ENCODE measurements at places on chromosomes 2 and 18. TPM values are rescaled to one million over a fixed set of nuclear protein-coding genes. Genes with fewer than 3 reads are reported as not detected.

The GREB1 gene
- total RNA-seq, result 8.6 TPM

The CDCA7 gene
- 1.0 TPM for total RNA-seq

The POTEF gene
- 0.24 TPM for total RNA-seq

- DNase-seq, result no peak
- no peaks in the 10 kb centered on the region for H3K27me3 ChIP-seq
- no peaks in the 10 kb centered on the region for H3K4me1 ChIP-seq
- no peaks in the 10 kb centered on the region for H3K36me3 ChIP-seq
- H3K27ac ChIP-seq, result no peak overlapping the region
- H3K4me3 ChIP-seq, result no peak overlapping the region
Observed at GRCh38 chr18:50726960-50727589, 92.7 kb downstream of the MRO start.

GRCh38 chr2:222851956-222852617, 8.7 kb upstream of the ACSL3 start:
- H3K4me3 ChIP-seq, result no peak overlapping the region
- DNase-seq, result no peak
- no peak overlapping the region for H3K27ac ChIP-seq
- H3K4me1 ChIP-seq, result no peaks in the 10 kb centered on the region

GRCh38 chr2:86254576-86255538, 55.6 kb downstream of the MRPL35 start:
- H3K4me3 ChIP-seq, result no peak overlapping the region
- H3K4me1 ChIP-seq, result no peaks in the 10 kb centered on the region
- H3K27ac ChIP-seq, result peak overlapping the region; percentile 23
- DNase-seq, result no peak
- no peaks in the 10 kb centered on the region for H3K36me3 ChIP-seq

- H3K27ac ChIP-seq, result no peak overlapping the region
- H3K4me1 ChIP-seq, result no peaks in the 10 kb centered on the region
- no peak overlapping the region for H3K4me3 ChIP-seq
- DNase-seq, result no peak
- H3K36me3 ChIP-seq, result peaks cover 5% of the 10 kb centered on the region
- H3K27me3 ChIP-seq, result no peaks in the 10 kb centered on the region
Observed at GRCh38 chr2:165886487-165887146, 67.0 kb downstream of the TTC21B start.

DNA sequence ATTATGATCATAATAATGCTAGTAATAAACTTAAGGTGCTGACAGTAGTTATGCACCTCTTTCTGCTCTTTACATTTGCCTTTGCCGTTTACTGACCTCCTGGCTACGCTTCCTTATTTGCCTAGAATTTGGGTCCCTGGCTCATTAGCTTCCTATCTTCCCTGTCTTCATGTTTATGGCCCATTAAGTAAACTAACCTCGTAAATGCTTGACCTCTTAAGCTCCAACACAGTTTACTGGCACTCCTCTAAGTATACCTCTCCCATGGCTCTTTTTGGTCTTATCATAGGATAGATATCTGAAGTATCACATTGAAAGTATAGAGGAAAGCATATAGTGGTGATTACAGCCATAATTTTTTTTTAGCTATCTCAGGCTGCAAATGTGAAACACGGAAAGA, 657.3 kb upstream of the SLC39A10 start:
- H3K27ac ChIP-seq, result no peak overlapping the region
- H3K4me1 ChIP-seq, result no peaks in the 10 kb centered on the region
- no peaks in the 10 kb centered on the region for H3K27me3 ChIP-seq

DNA sequence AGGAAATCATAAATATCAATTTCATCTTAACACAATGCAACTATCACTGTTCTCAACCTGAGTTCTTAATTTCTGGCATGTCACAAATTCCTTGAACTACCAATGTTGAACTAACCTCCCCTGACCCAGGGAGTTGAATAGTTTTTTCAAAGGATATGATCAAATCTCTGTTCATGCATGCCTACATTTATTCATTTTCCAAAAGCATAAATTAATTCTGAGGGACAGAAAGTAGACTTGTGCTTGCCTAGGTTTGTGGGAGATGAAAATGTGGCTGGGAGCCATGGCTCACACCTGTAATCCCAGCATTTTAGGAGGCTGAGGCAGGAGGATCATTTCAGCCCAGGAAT, 175.7 kb downstream of the TGIF1 start:
- peaks cover 2% of the 10 kb centered on the region for H3K4me1 ChIP-seq
- H3K36me3 ChIP-seq, result no peaks in the 10 kb centered on the region
- DNase-seq, result no peak
- no peaks in the 10 kb centered on the region for H3K27me3 ChIP-seq
- H3K27ac ChIP-seq, result no peak overlapping the region

DNA sequence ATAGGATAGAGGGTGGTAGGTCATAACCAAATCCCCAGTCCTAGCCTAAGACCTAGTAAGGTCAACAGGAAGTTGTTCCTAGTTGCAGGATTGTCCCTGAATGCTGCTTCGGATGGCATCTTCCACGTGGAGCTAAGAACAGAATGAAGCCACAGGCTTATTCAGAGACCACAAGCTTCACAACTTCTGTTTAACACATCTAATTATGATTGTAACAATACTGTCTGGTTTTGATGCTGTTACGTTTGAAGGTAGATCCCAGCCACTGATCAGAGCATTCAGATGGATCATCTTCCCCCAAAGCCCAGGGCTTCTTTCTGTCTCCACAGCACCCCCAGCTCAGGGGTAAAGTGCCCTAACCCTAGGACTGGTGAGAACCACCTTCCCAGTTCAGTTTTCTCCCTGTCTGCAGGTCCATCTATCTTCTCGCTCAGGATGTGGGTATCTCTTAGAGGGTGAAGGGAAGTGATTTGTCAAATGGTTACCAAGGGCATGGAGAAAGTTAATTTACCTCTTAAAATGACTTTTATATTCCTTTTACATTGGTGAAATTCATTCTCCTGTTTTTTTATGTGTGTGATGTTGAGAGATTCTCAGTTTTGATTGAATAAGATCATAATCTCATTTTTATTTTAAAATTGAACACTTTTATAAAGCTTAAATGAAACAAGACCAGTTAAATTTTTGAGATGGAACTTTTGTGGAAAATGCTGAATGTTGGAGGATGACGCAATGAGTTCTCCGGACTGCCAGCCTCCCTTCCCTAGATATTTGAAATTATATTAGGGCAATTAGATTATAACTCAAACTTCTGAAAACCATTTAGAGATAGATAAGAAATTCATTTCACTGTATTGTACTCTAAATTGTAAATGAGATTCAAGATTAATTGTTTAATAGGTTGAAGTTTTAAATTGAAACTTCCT, 66.5 kb downstream of the RHBDD1 start:
- H3K4me3 ChIP-seq, result no peak overlapping the region
- no peak overlapping the region for H3K27ac ChIP-seq
- DNase-seq, result no peak

- no peaks in the 10 kb centered on the region for H3K36me3 ChIP-seq
- H3K27ac ChIP-seq, result no peak overlapping the region
- no peaks in the 10 kb centered on the region for H3K4me1 ChIP-seq
- H3K27me3 ChIP-seq, result no peaks in the 10 kb centered on the region
- H3K4me3 ChIP-seq, result no peak overlapping the region
Observed at GRCh38 chr2:238146884-238147544, 8.5 kb downstream of the KLHL30 start.

- DNase-seq, result no peak
- peak overlapping the region; percentile 29 for H3K27ac ChIP-seq
- no peaks in the 10 kb centered on the region for H3K27me3 ChIP-seq
- H3K4me1 ChIP-seq, result peaks cover 3% of the 10 kb centered on the region
Observed at GRCh38 chr18:9709304-9709877, 1.3 kb downstream of the RAB31 start.

- DNase-seq, result no peak
- no peaks in the 10 kb centered on the region for H3K36me3 ChIP-seq
- no peak overlapping the region for H3K4me3 ChIP-seq
Observed at GRCh38 chr2:167287212-167287611, 398.9 kb downstream of the XIRP2 start.

DNA sequence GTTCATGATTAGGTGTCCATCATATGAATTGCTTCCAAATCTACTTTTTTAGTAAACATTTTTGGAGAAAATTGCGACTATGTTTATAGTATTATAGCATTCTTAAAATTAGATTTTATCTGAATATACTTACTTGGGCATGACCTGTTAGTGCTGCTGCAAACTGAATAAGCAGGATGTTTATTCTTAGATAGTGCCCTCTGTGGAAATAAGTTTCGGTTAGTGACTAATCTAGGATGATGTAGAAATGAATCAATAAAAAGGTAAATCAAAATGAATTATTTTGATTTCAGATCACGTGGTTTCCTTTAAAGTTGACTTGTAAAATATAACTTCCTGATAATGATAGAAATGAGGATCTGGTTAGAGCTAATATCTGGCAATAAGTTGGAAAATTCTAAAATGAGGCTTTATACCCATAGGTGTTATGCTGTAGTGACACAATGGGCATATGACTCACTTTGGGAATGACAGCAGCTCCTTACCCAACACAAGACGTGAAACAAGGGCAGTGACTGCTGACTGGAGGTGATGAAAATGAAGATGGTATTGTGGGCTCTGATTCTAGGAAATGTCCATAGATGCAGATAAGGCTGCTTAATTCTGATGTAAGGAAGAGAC, 165.8 kb upstream of the TCF4 start:
- no peaks in the 10 kb centered on the region for H3K36me3 ChIP-seq
- H3K27me3 ChIP-seq, result no peaks in the 10 kb centered on the region
- no peak for DNase-seq
- no peak overlapping the region for H3K4me3 ChIP-seq

Measured in aorta (tissue), 5 donors.